Cortex of kidney (tissue), 1 donor: ENCODE measurements at places on chromosomes 4 and X.

GRCh38 chrX:128728943-128729342 lies 676.7 kb upstream of the ACTRT1 start:
- no peak for DNase-seq

- no peak for DNase-seq
Observed at GRCh38 chr4:20805716-20806115, 105.5 kb downstream of the PACRGL start.

DNA sequence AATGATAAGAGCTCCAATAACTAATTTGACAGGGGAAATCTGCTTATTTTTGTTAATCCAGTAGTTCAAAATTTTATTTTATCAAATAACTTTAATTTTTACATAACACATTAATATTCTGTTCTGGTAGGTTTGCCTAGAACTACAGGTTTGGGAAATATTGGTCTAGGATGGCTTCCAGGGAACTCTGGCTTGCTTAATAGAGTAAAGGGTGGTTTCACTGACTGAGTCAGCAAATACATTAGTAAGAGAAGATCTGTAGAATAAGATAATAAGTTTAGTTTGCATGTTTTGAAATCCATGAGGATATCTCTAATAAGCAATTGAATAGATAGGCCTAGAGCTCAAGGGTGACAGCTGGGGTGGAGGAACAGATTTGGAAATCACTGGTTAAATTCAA lies 500.7 kb downstream of the ZNF674 start:
- DNase-seq, result no peak

DNA sequence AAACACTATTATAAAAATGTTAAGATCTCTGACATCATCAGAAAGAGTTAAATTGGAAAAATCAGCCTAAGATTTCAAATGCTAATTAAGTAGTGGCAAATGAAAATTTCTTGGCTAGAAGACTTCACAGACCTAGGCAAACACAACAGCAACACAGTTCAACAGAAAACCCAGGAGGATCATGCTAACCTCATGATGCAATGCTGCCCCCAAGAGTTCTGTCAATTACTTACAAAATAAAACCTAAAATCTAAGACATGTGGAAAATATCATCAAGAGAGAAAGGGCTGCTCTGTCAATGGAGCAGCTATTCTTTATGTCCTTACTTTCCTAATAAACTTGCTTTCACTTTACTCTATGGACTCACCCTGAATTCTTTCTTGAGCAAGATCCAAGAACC lies 21.0 kb downstream of the S100G start:
- no peak for DNase-seq

- DNase-seq, result no peak
Observed at GRCh38 chr4:113294908-113295307, 245.5 kb downstream of the ANK2 start.

GRCh38 chr4:75723163-75724065 lies 963 bp upstream of the USO1 start:
- no peak for DNase-seq

GRCh38 chr4:153535772-153536513 lies 69.8 kb downstream of the TMEM131L start:
- DNase-seq, result no peak

GRCh38 chr4:151659601-151660364 lies 101.0 kb downstream of the GATB start:
- DNase-seq, result no peak
